CD4-positive, alpha-beta T cell treated with Interleukin-10 for 1 hour (primary cell): ENCODE measurements at places on chromosomes 1 and 21.

DNA sequence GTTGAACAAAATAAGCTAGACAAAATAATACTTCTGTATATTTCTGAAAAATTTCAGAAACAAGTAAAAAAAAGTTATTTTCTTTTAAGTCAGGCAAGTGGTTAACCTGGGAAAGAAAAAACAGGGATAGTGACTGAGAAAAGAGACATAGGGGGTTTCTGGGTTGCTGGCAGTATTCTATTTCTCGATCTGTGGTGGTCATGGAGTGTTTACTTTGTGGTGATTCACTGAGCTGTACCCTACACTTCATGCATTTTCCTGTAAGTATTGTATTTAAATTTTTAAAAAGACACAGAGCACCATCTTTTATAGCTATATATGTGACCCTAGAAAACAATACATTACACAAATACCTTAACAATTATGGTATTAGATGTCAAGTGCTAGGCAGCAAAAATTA lies 58.2 kb downstream of the ZNF644 start:
- DNase-seq = no peak

DNA sequence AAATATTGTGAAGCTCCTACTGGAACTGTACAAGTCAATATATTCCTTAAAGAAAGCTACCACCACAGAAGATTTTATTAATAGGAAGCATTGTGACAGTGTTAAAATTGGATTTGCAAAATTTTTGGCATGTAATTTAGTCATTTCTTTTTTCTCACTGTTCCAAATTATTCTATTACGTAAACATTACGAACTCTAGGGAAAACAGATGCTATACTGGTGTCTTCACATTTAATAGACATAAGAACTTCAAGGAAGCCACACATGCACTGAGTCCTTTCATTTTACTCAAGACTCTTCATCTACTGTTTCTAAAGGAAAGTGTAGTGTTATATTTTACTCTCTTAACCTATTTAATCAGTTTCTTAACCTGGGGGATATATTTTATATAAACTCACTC lies 135.4 kb downstream of the HMCN1 start:
- no peak for DNase-seq

- no peak for DNase-seq
Measured at GRCh38 chr1:16992675-16993074, 12.3 kb upstream of the MFAP2 start.

GRCh38 chr1:74463333-74463988 lies 49.0 kb downstream of the LRRC53 start:
- DNase-seq = no peak

DNA sequence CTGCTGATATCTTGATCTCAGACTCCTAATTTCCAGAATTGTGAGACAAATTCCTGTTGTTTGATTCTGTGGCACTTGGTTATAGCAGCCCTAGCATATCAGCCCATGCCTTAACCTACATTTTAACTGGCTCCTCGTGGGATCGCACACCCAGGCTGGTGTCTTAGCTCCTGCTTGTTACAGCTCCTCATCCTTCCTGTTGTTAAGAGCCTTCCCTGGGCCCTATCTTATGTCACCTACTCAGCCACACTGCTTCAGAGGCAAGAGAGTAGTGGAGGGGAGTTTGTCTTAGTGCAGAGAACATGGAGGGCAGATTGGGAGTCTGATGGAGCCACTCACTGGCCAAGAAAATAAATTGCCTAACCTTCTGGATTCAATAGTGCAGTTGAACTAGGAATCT lies 131.0 kb downstream of the ROR1 start:
- no peak for DNase-seq

GRCh38 chr1:225545649-225546048 lies 107.3 kb downstream of the ENAH start:
- DNase-seq = no peak

- DNase-seq = no peak
Measured at GRCh38 chr1:61504852-61505390, 220.0 kb downstream of the TM2D1 start.

GRCh38 chr1:157469752-157470675 lies 82.3 kb downstream of the FCRL5 start:
- no peak for DNase-seq

DNA sequence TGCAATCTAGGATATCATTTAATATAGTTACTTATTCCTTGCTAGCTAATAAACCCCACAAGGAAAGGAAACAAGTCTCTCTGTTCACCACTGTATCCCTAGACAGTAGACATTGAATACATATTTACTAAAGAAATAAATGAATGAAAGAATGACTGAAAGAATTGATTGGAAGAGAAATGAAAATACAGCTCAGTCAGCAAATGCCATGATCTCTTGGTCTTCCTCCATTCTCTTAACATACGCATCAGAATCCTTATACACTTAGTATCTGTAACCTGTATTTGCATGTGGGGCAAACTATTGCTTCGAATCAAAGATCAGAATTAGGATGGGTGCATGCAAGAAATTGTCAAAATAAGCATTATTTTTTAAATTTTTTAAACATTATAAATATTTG lies 500.8 kb upstream of the ADGRL2 start:
- DNase-seq = no peak

DNA sequence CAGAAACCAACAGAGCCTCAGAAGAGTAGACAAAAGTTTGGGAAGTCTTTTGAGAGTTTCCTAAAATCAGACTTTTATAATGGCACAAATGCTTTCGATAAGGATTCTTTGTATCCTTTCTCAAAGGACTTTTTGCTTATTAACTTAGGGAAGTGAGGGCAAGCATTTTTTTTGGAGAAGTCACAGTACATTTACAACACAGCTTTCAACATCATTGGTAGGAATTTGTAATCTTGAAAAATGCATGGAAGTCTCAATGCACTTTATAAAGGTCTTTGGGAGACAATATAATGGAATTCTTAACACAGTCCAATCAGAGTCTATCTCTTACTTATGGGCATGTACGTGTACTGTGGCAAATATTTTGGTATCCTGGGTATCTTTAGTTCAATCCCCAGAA lies 325.8 kb upstream of the NR5A2 start:
- no peak for DNase-seq

GRCh38 chr1:173344034-173344743 lies 132.9 kb upstream of the PRDX6 start:
- no peak for DNase-seq

GRCh38 chr1:182054698-182055326 lies 6.7 kb downstream of the ZNF648 start:
- peak; percentile 63 for DNase-seq

GRCh38 chr1:65425006-65425405 lies 4.5 kb downstream of the LEPR start:
- no peak for DNase-seq

DNA sequence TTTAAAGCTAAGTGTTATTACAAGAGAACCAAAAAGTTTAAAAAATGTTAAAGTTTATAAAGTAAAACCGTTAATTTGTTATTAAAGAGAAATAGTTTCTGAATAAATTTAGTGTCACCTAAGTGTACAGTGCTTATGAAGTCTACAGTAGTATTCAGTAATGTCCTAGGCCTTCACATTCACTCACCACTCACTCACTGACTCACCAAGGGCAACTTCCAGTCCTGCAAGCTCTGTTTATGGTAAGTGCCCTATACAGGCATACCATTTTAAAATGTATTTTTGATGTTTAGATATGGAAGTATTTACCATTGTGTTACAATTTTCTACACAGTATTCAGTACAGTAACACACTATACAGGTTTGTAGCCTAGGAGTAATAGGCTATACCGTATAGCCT lies 60.1 kb upstream of the GCLM start:
- DNase-seq = no peak

DNA sequence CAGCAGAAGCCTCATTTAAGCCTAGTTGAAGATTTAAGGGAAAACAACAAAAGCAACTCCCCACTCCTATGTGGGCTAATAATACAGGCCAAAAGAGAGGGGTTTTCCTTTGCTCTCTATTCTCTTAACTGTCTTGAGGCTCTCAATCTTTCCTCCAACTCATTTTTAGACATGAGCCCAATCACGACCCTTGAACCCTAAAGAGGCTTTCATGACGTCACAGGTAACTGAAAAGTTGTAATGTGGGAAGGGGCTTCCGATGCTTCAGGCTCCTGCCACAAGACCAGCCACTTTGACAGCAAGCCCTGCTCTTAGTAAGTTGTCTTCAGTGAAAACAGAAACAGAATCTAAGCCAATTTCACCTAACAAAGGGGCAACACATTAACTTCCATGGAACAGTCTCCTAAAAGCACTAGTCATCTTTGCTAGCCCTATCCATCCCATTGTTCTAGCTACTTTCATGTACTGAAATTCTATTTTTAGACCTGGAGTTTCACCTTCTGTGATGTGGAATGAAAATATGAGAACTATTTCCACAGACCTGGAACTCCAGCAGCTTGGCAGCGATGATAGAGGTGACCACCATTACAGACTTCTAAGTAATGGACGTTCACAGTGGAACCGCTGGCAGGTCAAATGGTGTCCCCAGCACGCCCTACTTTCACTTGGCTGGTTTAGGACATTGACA lies 36.3 kb downstream of the GPR161 start:
- DNase-seq = no peak

DNA sequence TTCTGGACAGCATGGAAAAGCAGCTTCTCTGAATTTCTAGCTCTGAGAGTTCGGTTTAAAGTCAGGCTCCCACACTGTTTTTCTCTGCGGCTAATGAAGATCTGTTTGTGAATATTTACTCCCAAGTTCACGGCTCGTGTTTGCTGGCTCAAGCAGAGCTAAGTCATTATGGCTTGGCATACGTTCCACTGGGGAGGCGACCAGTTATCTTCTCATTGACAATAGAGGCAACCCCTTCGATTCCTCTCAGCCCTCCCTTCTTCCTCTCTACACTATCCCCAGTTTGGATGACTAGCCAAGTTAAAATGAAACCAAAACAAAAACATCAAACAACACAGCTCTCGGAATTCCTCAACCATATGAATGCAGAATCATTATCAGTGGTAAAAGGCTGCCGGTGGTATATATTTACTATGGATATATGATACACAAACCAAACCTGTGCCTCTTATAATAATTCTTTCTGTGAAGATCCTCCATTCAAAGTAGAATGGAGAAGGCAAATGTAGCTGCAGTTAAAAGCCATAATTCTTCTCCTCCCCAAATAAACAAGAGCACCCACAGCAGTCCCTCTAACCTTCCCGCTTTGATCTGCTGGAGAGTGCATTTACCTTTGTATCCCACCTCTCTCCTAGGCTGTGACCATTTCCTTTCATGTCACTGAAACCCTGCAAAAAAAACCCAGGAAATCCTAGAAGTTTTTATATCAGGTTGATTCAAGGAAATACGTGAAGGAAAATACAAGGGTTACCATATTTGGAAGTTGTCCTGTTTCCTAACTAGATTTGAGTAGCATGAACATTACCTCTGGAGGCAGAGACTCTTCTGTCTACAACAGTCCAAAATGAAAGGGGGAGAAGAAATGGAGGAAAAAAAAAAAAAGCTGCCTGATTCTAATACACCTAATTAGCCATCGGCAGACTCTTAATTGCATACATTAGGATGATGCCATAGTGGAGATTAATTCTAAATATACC lies 108.3 kb upstream of the USH2A start:
- DNase-seq = no peak

DNA sequence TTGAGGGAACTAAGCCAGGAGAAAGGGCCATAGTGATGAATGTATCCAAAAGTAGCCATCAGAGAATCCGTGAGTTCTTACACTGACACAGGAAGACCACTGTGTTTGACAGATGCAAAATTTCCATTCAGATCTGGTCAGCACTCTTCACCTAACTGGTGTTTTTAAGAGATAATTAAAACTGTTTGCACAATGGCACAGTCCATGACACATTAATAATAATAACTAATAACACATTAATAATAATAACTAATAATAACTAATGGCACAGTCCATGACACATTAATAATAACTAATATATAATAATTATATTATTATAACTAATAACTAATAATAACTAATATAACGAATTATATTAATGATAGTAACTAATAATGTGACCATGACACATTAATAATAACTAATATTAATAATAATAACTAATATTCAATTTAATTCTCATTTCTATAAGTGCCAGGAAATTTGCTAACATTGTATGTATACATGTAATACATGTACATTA lies 195.8 kb downstream of the RGS7 start:
- DNase-seq = no peak

DNA sequence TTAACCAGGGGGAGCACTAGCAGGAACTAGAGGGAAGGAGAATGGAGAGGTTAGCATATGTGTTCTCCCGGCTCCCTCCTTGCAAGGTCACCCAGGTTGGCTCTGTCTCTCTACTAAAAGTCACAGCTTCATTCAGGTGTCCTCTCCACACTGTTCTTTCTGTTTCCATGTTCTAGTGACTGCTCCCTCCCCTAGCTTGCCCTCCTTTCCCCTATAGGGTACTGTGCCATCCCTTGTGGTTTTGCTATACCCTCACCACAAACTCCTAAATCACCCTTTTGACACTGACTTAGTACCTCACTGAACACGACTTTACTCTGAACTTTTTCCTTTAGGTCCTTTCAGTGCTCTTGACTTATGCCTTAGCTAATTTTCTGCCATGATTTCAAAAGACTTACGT lies 389.3 kb downstream of the ST6GALNAC3 start:
- no peak for DNase-seq

DNA sequence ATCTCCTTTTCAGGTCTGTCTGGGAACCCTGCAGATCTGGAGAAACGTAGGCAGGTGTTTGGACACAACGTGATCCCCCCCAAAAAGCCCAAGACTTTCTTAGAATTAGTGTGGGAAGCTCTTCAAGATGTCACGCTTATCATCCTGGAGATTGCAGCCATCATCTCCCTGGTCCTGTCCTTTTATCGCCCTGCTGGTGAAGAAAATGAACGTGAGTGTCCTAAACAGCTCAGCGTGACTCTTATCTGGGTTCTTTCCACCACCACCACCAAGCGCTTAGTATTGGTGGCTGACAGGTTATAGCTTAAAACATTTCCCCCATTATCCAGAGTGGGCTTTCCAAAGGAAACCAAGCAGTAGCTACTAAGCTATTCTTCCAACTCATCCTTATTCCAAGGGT lies 66.8 kb upstream of the LAX1 start:
- DNase-seq = no peak

GRCh38 chr1:217088011-217088410 lies 364.8 kb upstream of the ESRRG start:
- DNase-seq = no peak

DNA sequence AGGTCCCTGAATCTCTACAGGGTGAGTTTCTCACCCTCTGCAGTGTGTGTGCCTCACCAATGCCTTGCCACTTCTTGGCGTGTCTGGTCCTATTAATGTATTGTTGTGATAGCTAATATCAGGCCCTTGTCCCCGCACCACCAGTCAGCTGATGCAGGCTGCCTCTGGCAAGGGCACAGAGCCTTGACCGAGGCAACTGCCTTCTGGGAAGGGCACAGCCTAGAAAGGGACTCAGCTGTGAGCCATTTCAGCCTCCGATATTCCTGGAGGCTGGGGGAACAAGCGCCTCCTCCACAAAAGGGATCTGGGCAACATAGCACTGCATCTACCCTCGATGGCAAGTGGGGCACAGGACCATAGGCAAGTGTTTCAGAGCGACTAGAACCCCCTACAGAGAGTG lies 27.0 kb downstream of the IL10RB start:
- no peak for DNase-seq
